ENCODE measurements at places on chromosomes 16 and 17.

GRCh38 chr16:84427553-84427952 lies 59.2 kb downstream of the ATP2C2 start:
- DNase-seq: no peak

- DNase-seq: no peak
These were observed 13.2 kb upstream of the SLC7A5 start for GRCh38 chr16:87882436-87883019.

- DNase-seq: no peak
These were observed 247.9 kb upstream of the SOX9 start for GRCh38 chr17:71872843-71873485.

DNA sequence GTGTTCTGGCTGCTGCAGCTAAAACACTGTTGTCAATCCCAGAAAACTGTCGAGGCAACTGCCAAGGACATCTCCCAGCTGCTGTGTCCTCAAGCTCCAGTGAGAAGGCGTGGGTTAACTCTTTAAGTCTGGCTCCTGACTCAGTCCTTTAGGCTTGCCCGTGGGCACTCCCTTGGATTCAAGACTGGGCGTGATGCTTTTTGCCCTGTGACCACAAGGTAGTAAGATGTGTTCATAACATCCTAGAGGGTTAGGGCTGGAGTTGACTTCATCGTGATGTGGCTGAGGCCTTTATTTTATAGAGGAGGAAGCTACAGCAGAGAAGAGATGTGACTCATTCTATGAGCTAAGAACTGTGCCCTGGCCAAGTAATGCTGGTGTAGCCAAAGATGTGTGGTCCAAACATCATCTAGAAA lies 50.9 kb upstream of the TEKT3 start:
- DNase-seq: no peak

- DNase-seq: no peak
These were observed 765.5 kb upstream of the EEF2KMT start for GRCh38 chr16:5863071-5863606.

DNA sequence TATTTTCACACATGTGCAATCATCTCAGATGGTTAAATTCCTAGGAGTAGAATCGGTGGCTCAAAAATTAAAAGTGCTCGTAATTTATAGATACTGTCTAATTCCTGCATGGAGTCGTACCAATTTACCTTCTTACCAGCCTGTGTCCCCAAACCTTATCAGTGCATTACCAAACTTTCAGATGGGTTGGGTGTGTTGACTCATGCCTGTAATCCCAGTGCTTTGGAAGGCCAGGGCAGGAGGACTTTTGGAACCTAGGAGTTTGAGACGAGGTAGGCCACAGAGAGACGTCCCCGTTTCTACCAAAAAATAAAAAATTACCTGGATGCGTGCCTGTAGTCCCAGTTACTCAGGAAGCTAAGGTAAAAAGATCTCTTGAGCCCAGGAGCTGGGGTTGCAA lies 34.5 kb upstream of the GPRC5B start:
- no peak for DNase-seq

GRCh38 chr16:14354561-14355351 lies 275.3 kb downstream of the PARN start:
- DNase-seq: no peak

DNA sequence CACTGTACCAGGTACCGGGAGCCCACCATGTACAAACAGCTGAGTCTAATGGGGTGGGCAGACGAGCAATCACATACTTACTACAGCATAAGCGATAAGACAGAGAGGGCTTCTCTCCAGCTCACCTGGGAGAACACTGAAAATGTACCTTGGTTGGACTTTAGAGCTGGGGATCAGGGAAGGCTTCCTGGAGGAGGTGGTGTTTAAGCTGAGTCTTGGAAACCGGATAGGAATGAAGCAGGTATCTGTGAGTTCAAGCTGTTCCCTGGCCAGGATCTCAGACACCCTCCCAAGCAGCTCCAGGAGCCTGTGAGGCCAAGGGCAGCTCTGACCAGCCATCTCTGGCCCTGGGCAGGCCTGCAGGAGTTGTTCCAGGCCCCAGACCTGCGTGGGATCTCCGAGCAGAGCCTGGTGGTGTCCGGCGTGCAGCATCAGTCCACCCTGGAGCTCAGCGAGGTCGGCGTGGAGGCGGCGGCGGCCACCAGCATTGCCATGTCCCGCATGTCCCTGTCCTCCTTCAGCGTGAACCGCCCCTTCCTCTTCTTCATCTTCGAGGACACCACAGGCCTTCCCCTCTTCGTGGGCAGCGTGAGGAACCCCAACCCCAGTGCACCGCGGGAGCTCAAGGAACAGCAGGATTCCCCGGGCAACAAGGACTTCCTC lies 8.0 kb upstream of the SERPINF1 start:
- DNase-seq: no peak

GRCh38 chr16:66524601-66525164 lies 25.2 kb downstream of the TK2 start:
- no peak for DNase-seq

GRCh38 chr17:75392559-75392958 lies 12.9 kb downstream of the GRB2 start:
- no peak for DNase-seq

DNA sequence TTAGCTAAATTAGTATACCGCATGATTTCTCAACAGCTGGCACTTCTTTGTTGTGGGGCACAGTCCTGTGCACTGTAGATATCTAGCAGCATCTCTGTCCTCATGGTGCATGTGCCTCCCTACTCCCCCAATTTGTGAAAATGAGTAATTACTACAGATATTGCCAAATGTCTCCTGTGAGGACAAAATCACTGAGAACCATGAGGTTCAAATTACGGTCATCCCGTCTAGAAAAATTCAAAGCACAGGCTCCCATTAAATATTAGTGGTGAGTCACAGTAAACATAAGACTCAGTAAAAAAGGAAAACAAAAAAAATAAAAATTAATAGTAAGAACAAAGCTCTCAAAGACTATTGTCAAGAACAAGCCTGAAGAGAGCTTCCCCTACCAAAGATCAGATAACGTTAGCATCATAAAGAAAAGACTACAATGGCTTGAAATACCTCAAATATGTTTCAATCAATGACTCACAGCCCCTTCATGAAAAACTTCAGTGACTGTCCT lies 57.8 kb downstream of the STH start:
- DNase-seq: no peak

- no peak for DNase-seq
These were observed 82.8 kb upstream of the SEC14L1 start for GRCh38 chr17:77058016-77058415.

DNA sequence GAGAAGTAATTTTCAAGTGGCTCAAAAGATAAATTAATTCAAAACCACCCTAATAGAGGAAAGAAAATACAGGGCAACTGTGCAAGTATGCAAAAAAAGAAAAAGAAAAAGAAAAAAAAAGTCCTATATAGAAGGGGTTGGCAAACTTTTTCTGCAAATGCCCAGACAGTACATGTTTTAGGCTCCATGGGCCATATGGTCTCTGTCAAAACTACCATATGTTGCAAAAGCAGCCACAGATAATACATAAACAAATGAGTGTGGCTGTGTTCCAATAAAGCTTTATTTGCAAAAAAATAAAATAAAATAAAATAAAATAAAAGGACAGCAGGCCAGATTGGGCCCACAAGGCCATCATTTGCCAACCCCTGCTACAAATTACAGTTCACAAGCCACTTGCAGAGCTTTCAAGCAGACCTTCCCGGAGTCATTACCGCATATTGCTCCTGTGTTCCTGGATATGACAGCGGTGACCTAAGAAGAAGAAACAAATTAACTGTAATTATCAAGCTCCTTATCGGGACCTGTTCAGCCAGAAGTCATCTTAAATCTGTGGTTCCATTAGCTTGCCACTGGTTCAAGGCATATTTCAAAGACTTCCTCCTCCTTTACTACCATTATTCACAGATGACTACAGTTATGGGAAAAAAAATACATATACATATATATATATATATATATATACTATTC lies 15.9 kb downstream of the ZC3H7A start:
- DNase-seq: no peak

- no peak for DNase-seq
These were observed 2.9 kb downstream of the FXR2 start for GRCh38 chr17:7611635-7612293.

DNA sequence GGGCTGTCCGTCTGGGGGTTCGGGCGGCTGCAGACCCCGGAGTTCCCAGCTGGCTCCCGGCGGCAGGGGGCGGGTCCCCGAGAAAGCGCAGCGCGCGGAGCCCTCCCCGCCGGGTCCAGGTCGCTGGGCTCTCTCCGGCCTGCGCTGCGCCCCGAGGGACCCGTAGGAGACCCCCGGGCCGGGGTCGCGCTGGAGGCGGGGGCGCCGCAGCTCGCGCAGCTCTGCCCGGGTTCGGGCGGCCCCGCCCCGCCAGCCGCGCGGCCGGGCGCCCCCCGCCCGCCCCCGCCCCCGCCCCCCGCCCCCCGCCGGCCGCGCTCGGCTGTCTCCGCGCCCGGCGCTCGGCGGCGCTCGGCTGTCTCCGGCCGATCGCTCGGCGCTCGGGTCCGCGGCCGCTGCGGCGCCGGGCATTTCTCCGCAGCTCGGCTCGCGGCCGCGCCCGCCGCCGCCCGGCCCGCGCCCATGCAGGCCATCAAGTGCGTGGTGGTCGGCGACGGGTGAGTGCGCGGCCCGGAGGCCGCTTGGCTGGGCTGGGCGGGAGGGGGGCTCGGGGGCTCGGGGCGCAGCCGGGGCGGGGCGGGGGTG lies at the start of gene RAC3:
RAC3 (plus strand) TSS at position 376 of the 582 bp plus-strand sequence; CDS start at position 460, 84 bp downstream.
- DNase-seq: no peak

DNA sequence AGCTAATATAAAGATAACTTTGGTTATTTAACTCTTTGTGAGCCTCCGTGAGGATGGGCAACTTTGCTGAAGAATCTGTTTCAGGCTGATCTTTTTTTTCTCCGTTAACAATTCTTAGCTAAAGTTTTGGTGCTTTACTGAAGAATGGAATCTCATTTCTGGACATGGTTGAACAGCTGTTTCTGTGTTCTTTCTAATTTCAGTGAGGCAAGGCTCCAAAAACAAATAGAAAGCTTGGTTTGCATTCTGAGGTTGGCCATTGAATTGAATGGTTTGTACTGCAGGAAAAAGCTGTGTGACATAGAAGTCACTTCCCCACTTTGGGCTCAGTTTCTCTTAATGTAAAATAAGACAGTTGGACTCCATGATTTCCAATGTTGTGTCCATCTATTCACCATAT lies 22.3 kb upstream of the HLF start:
- DNase-seq: no peak

- DNase-seq: no peak
These were observed 19.8 kb downstream of the SLC7A5 start for GRCh38 chr16:87849419-87850008.

GRCh38 chr16:75621170-75621477 lies 2.0 kb downstream of the ADAT1 start:
- DNase-seq: no peak

DNA sequence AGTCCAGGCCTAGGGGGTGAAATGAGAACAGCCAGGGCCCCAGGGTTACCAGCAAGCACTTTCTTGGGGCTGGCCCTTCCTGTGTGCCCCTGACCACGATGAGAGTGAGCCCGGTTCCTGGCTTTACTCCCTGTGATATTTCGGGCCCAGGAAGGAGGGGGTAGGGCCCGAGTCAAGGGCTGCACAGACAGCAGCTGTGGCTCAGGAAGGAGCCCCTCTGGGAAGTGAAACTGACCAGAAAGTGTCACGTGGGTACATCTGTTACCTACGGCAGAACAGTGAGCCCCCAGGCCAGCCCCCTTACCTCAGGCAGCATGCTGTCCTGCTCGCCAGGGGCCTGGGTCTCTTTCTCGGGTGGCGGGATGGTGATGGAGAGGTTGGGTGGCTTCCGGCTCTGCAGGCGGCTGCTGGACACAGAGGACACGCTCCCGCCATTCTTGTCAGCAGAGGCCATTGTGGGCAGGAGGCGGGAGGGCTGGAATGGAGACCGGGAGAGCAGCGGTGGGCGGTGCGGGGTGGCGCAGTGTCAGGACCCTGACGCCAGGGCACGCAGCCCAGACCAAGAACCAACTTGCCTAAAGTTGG lies 13.8 kb downstream of the AANAT start:
- no peak for DNase-seq

DNA sequence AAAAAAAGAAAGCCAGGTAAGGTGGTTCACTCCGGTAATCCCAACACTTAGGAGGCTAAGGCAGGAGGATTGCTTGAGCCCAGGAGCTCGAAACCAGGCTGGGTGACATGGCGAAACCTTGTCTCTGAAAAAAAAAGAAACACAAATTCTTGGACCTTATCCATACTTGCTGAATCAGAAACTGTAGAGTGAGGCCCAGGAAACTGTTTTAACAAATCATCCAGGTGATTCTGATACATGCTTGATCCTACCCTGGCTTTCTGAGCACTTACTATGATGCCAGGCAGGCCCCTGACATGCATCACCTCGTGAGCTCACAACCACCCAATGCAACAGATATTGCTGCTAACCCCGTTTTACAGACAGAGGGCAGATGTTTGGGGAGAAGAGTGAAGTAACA lies 4.0 kb upstream of the NAE1 start:
- DNase-seq: no peak

DNA sequence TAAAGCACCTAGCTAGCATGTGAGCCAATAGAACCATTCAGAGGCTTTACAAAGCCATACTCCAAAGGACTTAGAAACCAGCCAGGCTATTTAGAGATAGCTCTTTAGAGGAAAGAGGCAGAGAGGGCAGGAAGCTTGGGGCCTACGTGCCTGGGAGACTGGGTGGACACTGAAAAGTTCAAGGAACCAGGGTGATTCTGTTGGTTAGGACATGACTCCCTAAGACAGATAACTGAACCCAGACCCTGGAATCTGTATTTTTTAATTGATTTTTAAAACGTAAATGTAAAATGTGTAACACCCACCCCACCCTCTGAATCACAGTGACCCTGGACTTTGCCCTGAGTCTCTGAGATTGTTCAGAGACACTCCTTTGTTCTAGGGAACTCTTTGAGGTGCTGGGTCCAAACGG lies 16.1 kb upstream of the GNA13 start:
- no peak for DNase-seq

- DNase-seq: no peak
These were observed 185.0 kb upstream of the ZNF469 start for GRCh38 chr16:88197481-88198456.

DNA sequence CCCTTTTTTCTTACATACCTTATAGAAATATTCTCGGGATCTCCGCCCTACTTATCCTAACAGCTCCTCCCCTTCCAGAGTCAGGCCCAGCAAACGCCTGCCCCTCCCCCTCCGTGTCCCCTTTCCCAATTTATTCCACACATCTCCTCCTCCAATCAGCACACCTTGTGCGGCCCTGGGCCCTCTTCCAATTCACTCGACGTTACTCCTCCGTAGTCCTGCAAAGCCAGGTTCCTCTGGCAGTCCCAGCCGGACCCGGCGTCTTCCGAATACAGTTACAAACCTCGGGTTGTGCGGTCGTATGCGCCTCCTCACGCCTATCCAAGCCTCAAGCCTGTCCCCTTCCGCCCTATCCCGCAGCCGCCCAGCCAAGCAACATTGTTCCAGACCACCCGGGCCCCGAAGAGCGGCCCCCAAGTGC lies 677 bp downstream of the CBX1 start:
- no peak for DNase-seq

Data from stimulated activated CD8-positive, alpha-beta memory T cell treated with anti-CD3 and anti-CD28 coated beads, Interleukin-12 subunit alpha, Interleukin-12 subunit beta, amount 100 ng/mL, for 1 hour (primary cell).